ENCODE measurements at places on chromosomes 6 and 20.
A peak's percentile ranks its signal among the peaks of the same experiment; 100 is the strongest.

GRCh38 chr6:91744566-91744965, 1157.7 kb upstream of the MAP3K7 start:
- H3K27me3 ChIP-seq: no peaks in the 10 kb centered on the region
- DNase-seq: no peak
- H3K27ac ChIP-seq: no peak overlapping the region

DNA sequence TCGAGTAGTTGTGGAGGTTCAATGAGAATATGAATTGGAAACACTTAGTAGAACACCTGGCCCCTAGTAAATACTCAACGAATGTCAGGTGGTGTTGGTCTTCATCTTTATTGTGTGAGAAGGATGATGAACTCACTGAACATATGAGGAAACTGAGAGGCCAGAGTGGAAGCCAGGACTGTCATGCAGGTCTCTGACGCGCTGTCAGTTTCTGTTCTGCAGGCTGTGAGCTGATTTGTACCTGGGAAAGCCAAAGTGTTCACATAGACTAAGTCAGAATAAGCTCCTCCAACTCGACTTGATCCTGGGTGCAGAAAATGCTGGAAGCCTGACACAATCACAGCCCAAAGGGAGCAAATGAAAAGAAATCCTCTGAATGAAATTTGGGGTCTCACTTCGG, 222.2 kb downstream of the LY86 start:
- H3K27ac ChIP-seq: no peak overlapping the region
- peak overlapping the region; percentile 31 for H3K4me3 ChIP-seq
- no peaks in the 10 kb centered on the region for H3K36me3 ChIP-seq
- H3K27me3 ChIP-seq: no peaks in the 10 kb centered on the region
- no peaks in the 10 kb centered on the region for H3K4me1 ChIP-seq

GRCh38 chr6:6694368-6694780, 105.9 kb downstream of the LY86 start:
- no peaks in the 10 kb centered on the region for H3K27me3 ChIP-seq
- H3K36me3 ChIP-seq: no peaks in the 10 kb centered on the region
- no peak overlapping the region for H3K27ac ChIP-seq
- no peak overlapping the region for H3K4me3 ChIP-seq
- peaks cover 5% of the 10 kb centered on the region for H3K4me1 ChIP-seq

DNA sequence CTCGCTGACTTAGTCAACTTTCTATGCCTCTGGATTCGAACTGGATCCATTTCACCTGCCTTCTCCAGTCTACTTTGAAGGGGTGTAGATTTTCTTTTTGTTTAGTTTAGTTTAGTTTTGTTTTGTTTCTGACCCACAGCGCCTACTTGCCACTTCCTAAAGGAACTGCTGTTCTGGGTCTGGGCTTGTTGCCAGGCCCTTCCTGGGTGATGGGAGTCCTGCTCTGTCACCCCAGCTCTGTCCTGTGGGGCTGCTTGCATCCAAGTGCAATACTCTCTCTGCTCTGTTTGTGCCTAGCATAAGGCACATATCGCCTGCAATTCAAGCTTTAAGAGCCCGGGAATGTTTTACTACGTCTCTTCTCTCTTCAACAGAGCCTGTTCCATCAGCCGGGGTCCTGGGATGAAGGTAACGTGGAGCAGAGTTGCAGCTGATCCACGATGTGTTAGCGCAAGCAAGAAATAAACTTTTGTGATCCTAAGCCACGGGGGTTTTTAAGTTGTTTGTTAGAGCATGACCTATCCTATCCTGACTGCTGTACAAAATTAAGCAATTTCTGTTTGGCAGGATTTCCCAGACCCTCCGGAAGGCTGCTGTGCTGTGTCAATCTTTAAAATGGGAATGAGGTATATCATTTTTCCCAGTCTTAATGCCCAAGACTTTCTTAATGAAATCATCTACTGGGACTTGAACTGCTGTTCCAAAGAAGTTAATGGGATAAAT, 30.9 kb upstream of the TAGAP start:
- no peak overlapping the region for H3K4me3 ChIP-seq
- no peak overlapping the region for H3K27ac ChIP-seq
- H3K4me1 ChIP-seq: no peaks in the 10 kb centered on the region
- H3K36me3 ChIP-seq: no peaks in the 10 kb centered on the region

GRCh38 chr20:35012227-35013069, 56.8 kb downstream of the MYH7B start:
- peak overlapping the region; percentile 63 for H3K27ac ChIP-seq
- DNase-seq: peak; percentile 59
- peaks cover 4% of the 10 kb centered on the region for H3K4me1 ChIP-seq
- peaks cover 92% of the 10 kb centered on the region for H3K36me3 ChIP-seq
- H3K4me3 ChIP-seq: no peak overlapping the region

DNA sequence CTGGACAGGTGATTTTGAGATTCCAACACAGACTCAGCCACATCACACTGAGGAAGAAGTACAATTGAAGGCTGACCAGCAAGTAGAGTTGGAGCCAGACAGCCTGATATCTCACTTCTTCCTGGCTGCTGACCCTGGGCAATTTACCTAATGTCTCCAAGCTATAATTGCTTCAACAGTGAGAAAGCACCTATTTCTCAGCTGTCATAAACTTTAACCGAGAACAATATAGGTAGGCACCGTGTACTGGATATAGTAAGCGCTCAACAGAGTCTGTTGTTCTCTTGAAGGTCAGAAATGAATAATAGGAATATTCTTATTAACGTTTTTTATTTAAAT, 28.3 kb downstream of the STX7 start:
- H3K27ac ChIP-seq: no peak overlapping the region
- H3K4me1 ChIP-seq: peaks cover 14% of the 10 kb centered on the region
- no peak overlapping the region for H3K4me3 ChIP-seq
- no peaks in the 10 kb centered on the region for H3K36me3 ChIP-seq
- no peaks in the 10 kb centered on the region for H3K27me3 ChIP-seq
- no peak for DNase-seq

GRCh38 chr20:50381771-50382593, 128.2 kb upstream of the PTPN1 start:
- H3K27me3 ChIP-seq: no peaks in the 10 kb centered on the region
- peaks cover 37% of the 10 kb centered on the region for H3K4me1 ChIP-seq
- no peak overlapping the region for H3K27ac ChIP-seq
- H3K4me3 ChIP-seq: no peak overlapping the region
- DNase-seq: no peak
- H3K36me3 ChIP-seq: no peaks in the 10 kb centered on the region

GRCh38 chr6:106084106-106084988, 1.8 kb upstream of the PRDM1 start:
- H3K27me3 ChIP-seq: no peaks in the 10 kb centered on the region
- H3K36me3 ChIP-seq: no peaks in the 10 kb centered on the region
- H3K4me1 ChIP-seq: peaks cover 3% of the 10 kb centered on the region
- H3K27ac ChIP-seq: no peak overlapping the region
- no peak overlapping the region for H3K4me3 ChIP-seq

DNA sequence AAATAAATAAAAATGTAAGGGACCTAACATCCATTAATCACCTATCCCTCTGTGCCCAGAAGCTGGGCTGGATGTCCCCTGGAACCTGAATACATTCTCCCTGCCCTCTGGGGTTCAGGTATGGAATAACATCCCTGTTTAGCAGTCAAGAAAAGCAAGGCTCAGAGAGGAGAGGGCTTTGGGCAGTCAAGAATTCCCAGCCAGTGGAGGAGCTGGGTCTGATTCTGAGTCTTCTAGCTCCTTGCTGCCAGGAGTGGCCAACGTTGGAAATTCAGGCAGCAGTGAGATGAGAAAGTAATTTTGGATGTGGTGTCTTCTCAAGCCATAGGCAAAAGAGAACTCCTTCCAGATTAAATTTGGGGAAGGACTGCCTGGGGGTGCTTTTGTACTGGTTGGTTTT, 42.6 kb upstream of the ZNFX1 start:
- DNase-seq: no peak
- H3K27ac ChIP-seq: no peak overlapping the region
- no peaks in the 10 kb centered on the region for H3K36me3 ChIP-seq
- peaks cover 12% of the 10 kb centered on the region for H3K4me1 ChIP-seq
- H3K27me3 ChIP-seq: peaks cover 9% of the 10 kb centered on the region

DNA sequence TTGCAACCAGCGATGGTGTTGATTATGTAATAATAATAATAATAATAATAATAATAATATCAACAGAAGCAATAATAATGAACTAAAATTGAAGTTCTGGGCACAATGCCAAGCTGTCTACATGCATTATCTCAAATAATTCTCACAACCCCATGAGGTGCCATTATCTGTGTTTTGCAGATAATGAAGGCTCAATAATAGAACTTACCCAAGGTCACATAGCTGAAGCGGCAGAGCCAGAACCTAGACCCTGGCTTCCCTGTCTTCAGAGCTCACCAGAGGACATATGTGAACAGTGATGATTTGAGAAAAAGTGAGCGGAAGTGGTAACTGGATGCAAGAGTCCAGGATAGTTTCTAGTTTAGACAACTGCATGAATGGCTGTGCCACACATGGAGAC, 91.0 kb downstream of the HIVEP1 start:
- no peaks in the 10 kb centered on the region for H3K4me1 ChIP-seq
- H3K27ac ChIP-seq: no peak overlapping the region
- H3K27me3 ChIP-seq: no peaks in the 10 kb centered on the region
- H3K4me3 ChIP-seq: no peak overlapping the region
- DNase-seq: no peak

- no peaks in the 10 kb centered on the region for H3K27me3 ChIP-seq
- H3K36me3 ChIP-seq: no peaks in the 10 kb centered on the region
- H3K4me1 ChIP-seq: no peaks in the 10 kb centered on the region
- no peak overlapping the region for H3K27ac ChIP-seq
- H3K4me3 ChIP-seq: no peak overlapping the region
- DNase-seq: no peak
Observed at GRCh38 chr6:382883-383810, 8.4 kb upstream of the IRF4 start.

DNA sequence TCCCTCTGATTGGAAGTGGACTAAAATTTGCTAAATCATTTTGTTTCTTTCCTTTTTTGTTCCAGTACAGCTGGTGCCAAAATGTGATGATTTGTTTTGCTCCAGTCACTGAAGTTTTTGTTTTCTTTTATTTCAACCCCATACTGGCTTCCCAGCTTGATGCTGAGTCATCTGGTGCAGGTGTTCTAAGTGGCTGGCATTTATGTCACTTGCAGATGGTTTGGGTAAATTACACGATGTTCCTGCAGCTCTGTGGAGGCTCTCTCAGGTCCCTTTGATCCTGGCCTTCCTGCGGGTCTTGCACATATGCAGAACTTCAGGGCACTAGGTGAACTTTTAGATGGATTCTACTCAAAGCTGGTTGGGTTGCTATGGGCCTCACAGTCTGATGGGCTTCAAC, 577.7 kb downstream of the HAO1 start:
- no peak overlapping the region for H3K4me3 ChIP-seq
- H3K27me3 ChIP-seq: no peaks in the 10 kb centered on the region
- no peaks in the 10 kb centered on the region for H3K4me1 ChIP-seq
- H3K27ac ChIP-seq: no peak overlapping the region

DNA sequence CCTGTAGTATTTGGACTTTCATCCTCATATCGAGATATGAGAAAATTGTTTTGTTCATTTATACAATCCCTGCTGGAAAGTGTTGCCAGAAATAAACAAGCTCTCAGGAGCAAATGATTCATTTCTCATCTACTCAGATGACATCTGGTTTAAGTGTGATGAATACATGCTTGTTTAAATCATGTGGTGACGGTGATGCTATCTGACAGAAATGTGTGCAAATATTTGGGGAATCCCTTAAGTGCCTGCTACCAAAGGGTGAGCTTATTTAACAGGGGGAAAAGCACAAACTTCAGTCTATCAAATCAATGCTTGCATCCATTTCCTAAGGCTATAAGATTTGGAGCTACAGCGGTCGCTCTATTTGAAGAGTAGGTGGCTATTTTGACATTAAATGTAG, 368.3 kb upstream of the SASH1 start:
- H3K4me3 ChIP-seq: no peak overlapping the region
- no peaks in the 10 kb centered on the region for H3K27me3 ChIP-seq
- DNase-seq: no peak
- no peaks in the 10 kb centered on the region for H3K36me3 ChIP-seq
- H3K27ac ChIP-seq: no peak overlapping the region
- H3K4me1 ChIP-seq: no peaks in the 10 kb centered on the region

- no peaks in the 10 kb centered on the region for H3K36me3 ChIP-seq
- no peaks in the 10 kb centered on the region for H3K27me3 ChIP-seq
- H3K4me1 ChIP-seq: no peaks in the 10 kb centered on the region
- H3K27ac ChIP-seq: no peak overlapping the region
Observed at GRCh38 chr6:124040655-124041054, 237.0 kb downstream of the NKAIN2 start.

DNA sequence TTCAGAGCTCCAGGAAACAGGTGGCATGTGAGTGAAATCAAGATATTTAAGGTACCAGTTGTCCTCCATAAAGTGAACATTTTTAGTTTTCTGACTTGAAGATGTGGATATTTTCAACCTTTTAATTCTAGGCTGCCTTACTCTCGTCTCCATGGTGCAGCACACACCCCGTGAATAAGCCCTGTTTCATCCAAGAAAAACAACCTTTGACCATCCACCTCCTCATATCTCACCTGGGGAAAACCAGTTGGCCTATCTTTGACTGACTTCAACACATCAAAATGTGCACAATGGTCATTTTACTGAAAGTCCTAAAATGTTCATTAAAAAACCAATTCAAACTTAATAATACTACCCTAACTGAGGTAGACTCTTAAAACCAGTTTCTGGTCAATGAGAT, 73.8 kb upstream of the CD2AP start:
- no peak for DNase-seq
- no peaks in the 10 kb centered on the region for H3K27me3 ChIP-seq
- no peaks in the 10 kb centered on the region for H3K4me1 ChIP-seq
- H3K4me3 ChIP-seq: no peak overlapping the region
- no peak overlapping the region for H3K27ac ChIP-seq

GRCh38 chr6:94956910-94957309, 620.4 kb upstream of the MANEA start:
- no peaks in the 10 kb centered on the region for H3K27me3 ChIP-seq
- no peaks in the 10 kb centered on the region for H3K36me3 ChIP-seq
- no peaks in the 10 kb centered on the region for H3K4me1 ChIP-seq
- H3K4me3 ChIP-seq: no peak overlapping the region
- no peak overlapping the region for H3K27ac ChIP-seq

DNA sequence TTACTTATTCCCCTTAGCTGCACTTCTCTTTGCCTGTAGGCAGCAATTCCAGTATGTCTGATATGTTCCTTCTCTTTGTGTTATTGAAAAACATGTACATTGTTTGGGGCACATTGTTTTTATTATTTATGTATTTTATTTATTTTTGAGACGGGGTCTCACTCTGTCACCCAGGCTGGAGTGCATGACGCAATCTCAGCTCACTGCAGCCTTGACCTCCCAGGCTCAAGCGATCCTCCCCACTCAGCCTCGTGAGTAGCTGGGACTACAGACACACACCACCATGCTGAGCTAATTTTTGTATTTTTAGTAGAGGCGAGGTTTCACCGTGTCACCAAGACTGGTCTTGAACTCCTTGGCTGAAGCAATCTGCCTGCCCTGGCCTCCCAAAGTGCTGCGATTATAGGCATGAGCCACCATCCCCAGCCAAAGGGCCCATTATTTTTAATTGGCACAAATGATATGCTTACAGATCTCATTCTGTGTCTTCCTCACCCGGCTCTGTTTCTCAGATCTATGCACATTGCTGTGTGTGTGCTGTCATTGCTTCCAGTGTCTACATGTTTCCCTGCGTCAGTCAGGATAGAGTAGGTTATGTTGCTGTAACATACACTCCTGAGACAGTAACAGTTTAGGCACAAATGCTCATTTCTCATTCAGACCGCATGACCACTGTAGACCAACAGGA, 54.1 kb upstream of the NELFCD start:
- no peak overlapping the region for H3K27ac ChIP-seq
- H3K27me3 ChIP-seq: no peaks in the 10 kb centered on the region
- DNase-seq: no peak
- H3K36me3 ChIP-seq: no peaks in the 10 kb centered on the region
- H3K4me1 ChIP-seq: peaks cover 3% of the 10 kb centered on the region
